ENCODE measurements at places on chromosomes 4 and X.

DNA sequence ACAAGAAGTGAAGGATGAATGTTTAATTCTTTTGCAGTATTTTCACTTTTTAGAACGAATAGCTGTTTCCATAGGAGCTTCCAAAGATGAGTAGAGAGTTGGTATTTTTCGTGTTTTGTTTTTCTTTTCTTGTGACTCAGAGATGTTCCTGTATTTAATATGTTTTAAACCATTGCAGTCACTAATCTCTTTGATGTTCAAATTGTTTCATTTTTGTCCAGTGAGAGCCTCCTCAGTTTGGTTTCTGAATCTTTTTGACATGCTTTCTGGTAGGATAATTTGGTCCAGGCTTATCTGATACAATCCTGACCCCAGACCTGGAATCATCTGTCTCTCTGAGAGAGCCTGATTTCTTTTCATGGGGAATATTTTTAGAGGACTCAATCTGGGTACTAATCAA is 41.6 kb downstream of the BEX3 start:
- no peak for ATAC-seq

DNA sequence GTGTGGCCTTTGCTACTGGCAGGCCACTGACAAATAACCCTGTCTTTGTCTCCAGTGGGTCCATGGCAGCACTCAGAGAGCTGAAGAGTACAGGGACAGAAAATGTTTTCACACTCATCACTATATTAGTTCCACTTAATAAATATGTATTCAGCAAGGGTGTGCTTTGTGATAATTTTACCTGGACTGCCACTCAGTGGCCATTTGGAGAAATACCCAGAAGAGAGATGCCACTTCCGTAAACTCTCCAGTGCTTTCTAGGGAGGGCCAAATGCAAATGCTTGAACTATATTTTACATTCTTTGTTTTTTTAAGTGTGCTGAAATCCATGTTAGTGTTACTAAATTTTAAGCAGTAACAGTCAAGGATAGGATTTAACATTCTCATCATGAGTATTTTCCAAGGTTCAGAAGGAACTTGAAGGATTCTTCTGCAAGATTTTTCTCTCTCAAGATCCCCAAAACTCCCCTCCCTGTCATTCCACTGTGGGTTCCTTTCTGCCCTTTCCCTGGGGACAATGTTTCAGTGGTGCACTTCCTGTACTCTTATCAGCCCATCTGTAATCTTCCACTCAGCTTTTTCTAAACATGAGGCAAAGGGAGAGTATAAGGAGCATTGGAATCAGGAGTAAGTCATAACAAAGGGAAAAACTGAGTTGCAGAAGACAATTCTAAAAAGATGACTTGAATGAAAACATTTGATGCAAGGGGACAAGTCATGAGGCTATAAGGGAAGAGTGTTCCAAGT is 46.0 kb downstream of the TFDP3 start:
- no peak for ATAC-seq

- ATAC-seq, result no peak
These were observed 486.4 kb upstream of the RPS6KA3 start for GRCh38 chrX:20753076-20753475.

- ATAC-seq, result peak; percentile 3
These were observed 10.6 kb downstream of the UVSSA start for GRCh38 chr4:1357356-1358248.

- no peak for ATAC-seq
These were observed 204.9 kb downstream of the MID1 start for GRCh38 chrX:10415306-10416001.

DNA sequence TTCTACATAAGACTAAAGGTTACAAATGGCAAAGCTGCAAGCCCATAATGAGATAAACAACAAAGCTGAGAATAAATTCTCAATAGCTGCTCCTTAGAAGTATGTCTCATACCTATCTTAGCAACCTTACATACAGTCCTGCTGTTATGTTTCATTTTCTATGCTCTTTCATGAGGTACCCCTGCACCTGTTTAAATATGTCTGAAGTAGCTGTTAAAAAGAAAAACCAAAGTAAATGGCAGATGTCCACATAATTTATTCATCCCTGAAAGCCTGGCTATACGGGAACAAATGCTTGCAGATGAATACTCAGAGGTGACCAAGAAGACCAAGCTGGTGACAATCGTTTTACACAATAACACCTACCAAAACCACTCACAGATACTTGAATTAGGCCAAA is 22.5 kb downstream of the PPA2 start:
- no peak for ATAC-seq

DNA sequence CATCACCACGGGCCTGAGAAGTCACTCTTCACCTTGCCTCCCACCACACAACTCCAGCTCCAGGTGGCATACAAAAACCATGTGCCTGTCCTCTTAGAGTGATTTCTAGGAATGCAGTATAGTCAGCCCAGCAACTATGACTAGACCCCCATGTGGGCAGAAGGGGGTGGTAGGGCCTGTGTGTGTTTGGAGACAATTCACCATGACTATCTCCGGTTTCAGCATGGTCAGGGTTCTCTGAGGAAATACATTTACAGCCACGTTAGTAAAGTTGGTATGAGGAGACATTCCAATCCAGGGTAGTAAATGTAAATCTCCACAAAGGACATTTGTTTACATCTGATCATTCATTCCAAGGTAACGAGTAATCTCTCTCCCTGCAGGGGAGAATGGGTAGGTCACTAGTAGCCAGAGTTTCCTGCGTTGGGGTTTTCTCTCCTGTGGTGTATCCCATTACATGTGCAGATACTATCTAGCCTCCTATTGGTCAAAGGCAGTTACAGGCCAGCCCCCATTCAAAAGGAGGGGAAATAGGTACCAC is 4.2 kb upstream of the MTMR1 start:
- ATAC-seq, result no peak

DNA sequence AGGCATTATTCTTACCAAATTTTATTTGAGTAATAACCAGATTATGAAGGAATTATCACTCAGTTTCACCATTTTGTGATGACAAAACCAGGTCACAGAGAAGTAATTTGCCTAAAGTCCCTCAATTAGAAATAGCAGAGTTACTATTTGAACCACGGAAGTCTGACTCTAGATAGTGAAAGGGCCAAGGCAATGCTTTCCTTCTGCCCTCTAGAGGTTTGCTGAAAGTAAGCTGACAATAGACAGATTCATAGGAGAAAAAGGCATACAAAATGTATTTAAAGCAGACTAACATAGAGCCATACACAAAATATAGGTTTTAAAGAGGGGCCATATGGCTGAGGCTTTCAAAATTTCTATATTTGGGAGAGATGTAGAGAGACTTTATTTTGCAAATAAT is 43.1 kb downstream of the CXXC4 start:
- ATAC-seq, result no peak
